ENCODE measurements at places on chromosomes 2 and 18. TPM values are rescaled to one million over a fixed set of nuclear protein-coding genes. Genes with fewer than 3 reads are reported as not detected.

Gene SERPINB4
- not detected for polyA plus RNA-seq

Gene COX7A2L
- 342 TPM for polyA plus RNA-seq

- H3K27ac ChIP-seq: no peak overlapping the region
- H3K36me3 ChIP-seq: peaks cover 33% of the 10 kb centered on the region
- H3K4me1 ChIP-seq: no peaks in the 10 kb centered on the region
- no peak overlapping the region for H3K4me3 ChIP-seq
These were observed 19.7 kb upstream of the SANBR start for GRCh38 chr2:61045999-61046398.

DNA sequence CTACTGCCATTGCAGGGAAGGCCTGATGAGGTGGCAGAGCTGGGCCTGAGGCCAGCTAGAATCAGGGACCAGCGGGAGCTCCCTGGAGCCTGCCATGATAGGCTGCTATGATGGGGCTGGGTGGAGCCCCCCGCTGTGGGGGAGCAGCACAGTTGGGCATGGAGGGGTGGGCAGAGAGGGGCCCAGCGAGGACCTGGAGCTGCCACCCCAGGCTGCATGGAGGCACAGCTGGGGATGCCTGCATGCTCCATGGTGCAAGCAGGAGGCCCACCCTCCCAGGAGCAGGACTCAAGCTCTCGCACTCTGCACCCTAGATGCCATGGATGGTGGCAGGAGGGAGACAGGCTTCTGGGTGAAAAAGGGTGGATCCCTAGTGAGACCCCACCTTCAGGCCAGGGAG, 17.8 kb upstream of the RPRD1A start:
- no peaks in the 10 kb centered on the region for H3K4me1 ChIP-seq
- no peak overlapping the region for H3K4me3 ChIP-seq
- no peaks in the 10 kb centered on the region for H3K27me3 ChIP-seq

- no peaks in the 10 kb centered on the region for H3K4me1 ChIP-seq
- no peaks in the 10 kb centered on the region for H3K36me3 ChIP-seq
- H3K4me3 ChIP-seq: no peak overlapping the region
- H3K27me3 ChIP-seq: no peaks in the 10 kb centered on the region
- DNase-seq: no peak
These were observed 45.3 kb downstream of the BMP10 start for GRCh38 chr2:68825866-68826265.

DNA sequence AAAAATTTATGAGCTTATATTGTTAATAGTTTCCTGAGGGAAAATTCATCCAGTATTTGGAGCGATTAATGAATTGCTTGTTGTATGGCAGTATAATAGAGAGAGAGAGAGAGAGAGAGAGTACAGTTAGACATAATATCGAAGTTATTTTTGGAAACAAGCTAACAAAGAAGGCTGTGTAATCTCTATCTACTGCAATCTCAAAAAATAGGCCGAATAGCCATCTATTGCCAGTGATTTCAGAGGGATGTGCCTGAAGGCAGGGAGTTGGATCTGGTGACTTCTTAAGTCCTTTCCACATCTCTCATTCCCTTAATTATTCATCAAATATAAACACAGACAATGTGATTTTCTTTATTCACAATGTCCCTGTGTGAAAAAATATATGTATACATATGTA, 433.1 kb upstream of the RAB12 start:
- DNase-seq: no peak
- no peaks in the 10 kb centered on the region for H3K36me3 ChIP-seq
- H3K27ac ChIP-seq: no peak overlapping the region
- H3K4me1 ChIP-seq: no peaks in the 10 kb centered on the region
- no peak overlapping the region for H3K4me3 ChIP-seq
- no peaks in the 10 kb centered on the region for H3K27me3 ChIP-seq

DNA sequence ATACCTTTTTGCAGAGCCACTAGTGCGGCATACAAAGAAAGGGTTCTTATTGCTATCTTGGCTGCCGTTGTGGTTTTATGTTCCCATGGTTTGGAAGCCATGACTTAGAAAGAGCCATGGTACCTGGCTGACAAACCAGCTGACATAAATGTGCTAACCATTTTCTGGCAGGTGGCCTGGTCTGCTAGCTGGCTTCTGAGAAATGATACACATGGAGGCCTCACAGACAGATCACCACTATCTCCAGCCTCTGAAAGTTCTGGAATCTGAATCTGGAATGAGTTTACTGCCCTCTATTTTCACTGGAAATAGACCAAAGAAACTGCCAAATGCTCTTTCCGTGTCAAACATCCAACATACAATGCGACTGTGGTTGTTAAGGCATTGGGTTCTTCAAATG, 123.7 kb downstream of the QPCT start:
- H3K27ac ChIP-seq: no peak overlapping the region
- DNase-seq: no peak
- H3K4me1 ChIP-seq: no peaks in the 10 kb centered on the region
- no peaks in the 10 kb centered on the region for H3K36me3 ChIP-seq
- no peaks in the 10 kb centered on the region for H3K27me3 ChIP-seq
- no peak overlapping the region for H3K4me3 ChIP-seq

- peaks cover 2% of the 10 kb centered on the region for H3K36me3 ChIP-seq
- H3K27me3 ChIP-seq: no peaks in the 10 kb centered on the region
- H3K4me3 ChIP-seq: no peak overlapping the region
- H3K4me1 ChIP-seq: no peaks in the 10 kb centered on the region
These were observed 23.1 kb downstream of the PPM1B start for GRCh38 chr2:44191739-44192138.

DNA sequence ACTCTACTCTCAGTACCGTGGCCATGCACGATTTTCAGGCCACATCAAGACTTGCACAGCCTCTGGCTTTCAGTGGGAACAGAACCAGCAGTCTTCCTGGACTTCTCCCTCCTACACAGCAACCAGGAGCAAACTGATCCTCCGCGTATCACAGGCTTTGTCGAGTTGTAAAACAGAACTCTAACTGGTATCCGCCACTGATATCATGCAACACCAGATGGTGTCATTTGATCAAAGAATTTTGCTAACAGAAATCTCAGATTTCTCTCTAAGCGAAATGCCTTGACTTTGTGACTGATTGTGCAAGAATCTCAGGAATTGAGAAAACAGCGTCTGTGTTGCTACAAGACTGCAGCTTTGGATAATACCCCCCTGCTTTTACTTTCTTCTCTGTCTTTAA, 85.7 kb downstream of the COPS8 start:
- DNase-seq: peak; percentile 29
- H3K36me3 ChIP-seq: no peaks in the 10 kb centered on the region
- H3K4me3 ChIP-seq: no peak overlapping the region
- H3K27me3 ChIP-seq: no peaks in the 10 kb centered on the region
